BE2C (cell line): ENCODE measurements at places on chromosomes 3 and 15.

DNA sequence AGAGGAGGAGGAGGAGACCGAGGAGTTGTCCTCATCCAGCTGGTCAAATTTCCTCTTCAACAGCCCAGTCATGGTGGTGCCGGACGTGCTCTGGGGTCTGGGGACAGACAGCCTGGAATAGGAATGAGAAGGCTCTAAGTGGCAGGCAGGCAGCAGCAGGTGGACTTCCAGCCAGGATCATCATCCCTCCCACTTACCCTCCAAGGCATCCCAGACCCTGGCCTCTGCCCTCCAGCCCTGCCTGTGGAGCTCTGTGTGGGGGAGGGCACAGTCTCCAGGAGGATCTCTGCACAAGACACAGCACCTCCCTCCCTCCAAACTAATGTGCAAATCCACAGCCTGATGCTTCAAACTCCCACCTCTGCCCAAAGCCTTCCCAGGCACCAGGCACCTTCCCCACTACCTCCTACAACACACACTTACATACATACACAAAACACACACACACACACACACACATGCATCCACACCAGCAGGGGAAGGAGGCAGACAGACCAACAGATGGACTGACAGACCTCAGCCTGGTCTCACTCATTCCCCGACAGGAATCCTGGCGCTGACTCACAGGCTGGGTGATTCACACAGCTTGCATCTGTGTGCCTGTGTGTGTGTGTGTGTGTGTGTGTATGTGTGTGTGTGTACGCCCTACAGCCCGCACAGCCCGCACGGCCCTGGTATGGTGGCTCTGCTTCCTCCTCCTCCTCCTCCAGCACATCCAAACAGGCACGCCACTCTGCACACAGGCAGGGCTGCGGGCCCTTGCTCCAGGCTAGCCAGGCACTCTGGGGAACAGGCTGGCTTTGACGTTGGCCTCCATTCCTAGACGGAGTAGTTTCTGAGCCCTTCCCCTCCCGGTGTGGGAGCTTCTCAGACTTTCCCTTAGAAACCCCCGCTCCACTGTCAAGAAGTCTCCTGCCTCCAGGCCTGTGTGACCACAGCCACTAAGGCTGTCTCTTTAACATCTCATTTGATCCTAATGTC, 6.5 kb downstream of the CSRNP1 start:
- peak; percentile 75 for DNase-seq

- no peak for DNase-seq
Measured at GRCh38 chr3:69201658-69202057, 79.3 kb upstream of the LMOD3 start.

GRCh38 chr15:91426412-91426811, 326.4 kb downstream of the SV2B start:
- no peak for DNase-seq

DNA sequence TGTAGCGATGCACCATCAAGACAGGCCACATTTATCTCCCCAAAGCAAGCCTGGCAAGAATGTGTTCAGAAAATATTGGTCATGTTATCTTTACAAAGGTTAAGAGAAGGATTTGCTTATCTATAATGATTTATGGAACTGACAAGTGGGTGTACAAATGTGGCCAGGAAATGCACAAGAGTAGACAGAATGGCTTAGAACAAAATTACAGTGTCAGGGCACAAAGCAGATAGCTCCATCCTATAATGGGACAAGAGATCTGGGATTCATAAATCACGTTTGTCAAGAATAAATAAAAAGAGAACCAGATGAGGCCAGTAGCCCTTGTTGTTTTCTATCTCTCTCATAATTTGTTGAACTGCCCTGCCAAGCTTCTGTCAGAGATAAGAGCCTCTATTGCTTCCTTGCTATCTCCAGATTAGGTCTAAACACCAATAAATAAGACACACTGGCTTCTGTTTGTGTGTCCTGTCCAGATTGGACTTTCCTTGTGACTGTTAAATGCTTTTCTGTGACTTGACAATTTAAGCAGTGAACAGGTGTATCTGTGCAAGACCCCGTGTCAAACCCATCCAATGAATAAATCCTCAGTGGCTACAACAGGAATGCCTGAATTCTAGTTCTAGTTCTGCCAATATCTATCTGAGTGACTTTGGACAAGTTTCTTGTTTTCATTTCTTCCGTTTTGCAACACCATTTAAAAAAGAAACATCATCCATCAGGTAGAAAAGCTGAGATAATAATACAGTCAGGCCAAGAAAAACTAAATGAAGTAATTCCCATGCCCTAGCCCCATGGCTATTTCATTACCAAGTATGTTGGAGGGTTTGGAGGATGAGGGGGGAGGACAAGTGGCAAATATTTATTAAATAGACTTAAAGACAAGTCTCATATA, 157.2 kb downstream of the DCLK3 start:
- DNase-seq, result no peak

GRCh38 chr15:96790004-96790403, 459.5 kb downstream of the NR2F2 start:
- DNase-seq, result no peak

GRCh38 chr3:157754451-157754850, 251.2 kb upstream of the VEPH1 start:
- no peak for DNase-seq

DNA sequence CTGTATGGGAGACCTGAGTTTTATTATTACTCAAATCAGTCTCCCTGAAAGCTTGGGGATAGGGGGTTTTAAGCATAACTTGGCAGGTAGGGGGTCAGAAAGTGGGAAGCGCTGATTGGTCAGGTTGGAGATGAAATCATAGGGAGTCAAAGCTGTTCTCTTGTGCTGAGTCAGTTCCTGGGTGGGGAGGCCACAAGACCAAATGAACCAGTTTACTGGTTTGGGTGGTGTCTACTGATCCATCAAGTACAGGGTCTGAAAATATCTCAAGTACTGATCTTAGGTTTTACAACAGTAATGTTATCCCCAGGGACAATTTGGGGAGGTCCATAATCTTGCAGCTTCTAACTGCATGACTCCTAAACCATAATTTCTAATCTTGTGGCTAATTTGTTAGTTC, 17.8 kb upstream of the IQCF6 start:
- no peak for DNase-seq

DNA sequence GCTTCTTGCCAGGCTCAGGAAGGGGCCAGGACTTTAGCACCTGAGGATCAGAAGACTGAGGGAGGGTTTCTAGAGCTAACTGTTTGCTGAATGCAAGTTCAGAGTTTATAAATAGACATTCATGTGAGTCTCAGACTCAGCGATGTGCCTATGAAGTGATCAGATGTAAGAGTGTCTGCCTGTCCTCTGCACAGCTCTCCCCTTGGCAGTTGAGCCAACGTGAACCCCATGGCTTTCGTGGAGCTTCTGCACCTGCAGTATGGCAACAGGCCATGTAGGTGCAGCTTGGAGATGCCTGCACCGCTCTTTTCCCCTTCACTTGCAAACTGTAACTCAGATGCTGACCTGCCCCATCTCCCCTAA, 141.9 kb downstream of the CHDH start:
- no peak for DNase-seq

DNA sequence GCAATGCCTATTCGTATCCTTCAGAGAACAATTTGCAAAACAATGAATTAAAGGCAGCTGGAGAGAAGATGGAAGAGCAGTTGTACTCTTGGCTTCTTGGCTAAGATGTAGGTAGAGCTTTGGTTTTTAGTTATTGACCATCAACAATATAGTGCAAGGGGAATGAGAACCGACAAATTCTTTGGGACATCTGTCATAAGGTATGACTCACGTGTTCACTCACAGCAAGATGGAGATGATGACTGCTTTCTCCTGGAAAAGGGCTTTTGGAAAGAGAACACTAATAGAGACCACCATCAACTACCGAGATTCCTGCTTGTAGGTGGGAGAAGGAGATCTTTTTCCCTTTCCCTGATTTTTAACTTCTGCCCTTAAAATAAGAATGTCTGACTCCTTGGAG, 234.9 kb downstream of the NTRK3 start:
- no peak for DNase-seq

DNA sequence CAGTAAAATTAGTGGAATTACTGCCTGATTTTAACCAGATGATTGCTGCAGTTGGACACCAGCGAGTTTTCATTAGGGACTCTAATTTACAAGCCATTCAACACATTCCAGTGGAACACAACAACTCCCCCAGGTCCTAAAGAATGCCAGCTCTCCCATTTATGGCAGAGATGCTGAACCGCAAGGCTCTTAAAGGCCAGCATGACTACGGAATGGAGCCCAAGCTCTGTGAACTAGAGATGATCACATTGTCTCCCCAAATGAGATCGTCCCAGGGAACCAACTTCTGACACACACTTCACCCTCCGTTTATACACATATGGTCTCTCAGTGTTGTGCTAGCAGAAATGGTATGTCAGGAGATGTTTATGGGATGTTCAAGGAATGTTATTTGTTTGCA, 446.2 kb upstream of the NR2F2 start:
- no peak for DNase-seq

DNA sequence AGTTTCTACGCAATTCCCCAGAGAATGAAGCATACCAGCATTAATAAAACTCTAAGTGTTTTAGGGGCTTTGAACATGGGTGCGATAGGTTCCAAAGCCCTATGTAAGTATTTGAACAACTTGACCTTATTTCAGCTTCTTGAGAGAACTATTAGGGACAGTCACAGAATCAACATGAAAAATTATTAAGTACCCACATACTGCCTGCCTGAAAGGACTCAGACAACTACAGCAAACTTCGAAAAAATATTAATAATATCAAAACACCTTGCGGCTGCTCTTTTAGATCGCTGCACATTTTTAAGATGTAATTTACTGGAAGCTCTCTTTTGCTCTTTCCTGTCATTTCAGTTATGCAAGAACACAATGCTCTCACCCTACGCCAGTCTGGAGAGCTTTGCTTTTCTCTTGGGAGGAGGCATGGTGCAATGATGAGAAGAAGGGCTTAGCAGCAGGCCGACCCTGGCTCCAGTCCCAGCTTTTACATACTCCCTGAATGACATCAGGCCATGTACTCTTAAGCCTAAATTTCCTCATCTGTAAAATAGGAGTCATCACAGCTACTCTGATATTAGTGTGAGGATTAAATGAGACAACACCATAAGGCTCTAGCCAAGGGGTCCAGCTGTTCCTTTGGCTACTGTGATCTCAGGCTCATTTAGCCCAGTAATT, 640.7 kb downstream of the FHIT start:
- DNase-seq, result no peak
